ENCODE measurements at places on chromosomes 5 and 9. TPM values are rescaled to one million over a fixed set of nuclear protein-coding genes. Genes with fewer than 3 reads are reported as not detected.

DNA sequence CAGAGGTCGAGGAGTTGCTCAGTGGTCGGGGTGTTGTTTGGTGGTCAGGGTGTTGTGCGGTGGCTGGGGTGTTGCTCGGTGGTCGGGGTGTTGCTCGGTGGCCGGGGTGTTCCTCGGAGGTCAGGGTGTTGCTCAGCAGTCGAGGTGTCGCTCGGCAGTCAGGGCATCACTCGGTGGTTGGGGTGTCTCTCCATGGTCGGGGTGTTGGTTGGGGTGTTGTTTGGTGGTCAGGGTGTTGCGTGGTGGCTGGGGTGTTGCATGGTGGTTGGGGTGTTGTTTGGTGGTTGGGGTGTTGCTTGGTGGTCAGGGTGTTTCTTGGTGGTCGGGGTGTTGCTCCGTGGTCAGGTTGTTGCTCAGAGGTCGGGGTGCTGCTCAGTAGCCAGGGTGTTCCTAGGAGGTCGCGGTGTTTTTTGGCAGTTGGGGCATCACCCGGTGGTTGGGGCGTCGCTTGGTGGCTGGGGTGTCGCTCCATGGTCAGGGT lies 11.0 kb upstream of the GPSM1 start:
- no peak for DNase-seq

GRCh38 chr5:160537940-160538339 lies 116.3 kb downstream of the PTTG1 start:
- DNase-seq = no peak

GRCh38 chr5:143976055-143976454 lies 164.1 kb downstream of the HMHB1 start:
- no peak for DNase-seq

GRCh38 chr5:62385131-62385530 lies 18.6 kb downstream of the DIMT1 start:
- DNase-seq = no peak

GRCh38 chr9:130868230-130868629 lies 28.4 kb downstream of the QRFP start:
- DNase-seq = no peak

DNA sequence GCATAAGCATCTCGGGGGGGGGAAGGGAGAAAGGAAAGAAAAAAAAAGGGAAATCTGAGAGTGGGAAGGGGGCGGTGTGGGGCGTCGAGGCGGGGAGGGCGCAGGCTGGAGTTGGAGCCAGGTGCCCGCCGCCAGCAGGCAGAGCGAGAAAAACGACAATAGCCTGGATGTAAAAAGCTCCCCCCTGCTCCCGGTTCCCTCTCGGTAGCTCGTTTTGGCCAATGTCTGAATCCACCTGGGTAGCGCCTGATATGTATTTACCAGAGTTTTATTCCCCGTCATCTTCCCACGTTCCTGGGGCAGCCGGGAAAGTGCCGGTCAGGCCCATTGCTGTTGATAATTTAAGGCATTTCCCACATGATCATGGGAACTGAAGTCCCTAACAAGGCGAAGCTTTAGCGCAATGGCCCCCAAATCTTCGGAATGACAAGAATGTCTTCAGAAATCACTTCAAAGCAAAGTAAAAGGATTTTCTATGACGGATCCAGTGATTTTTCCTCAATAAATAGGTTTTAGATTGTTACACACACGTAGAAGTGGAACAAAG lies 3.0 kb upstream of the OTP start:
- DNase-seq = no peak

DNA sequence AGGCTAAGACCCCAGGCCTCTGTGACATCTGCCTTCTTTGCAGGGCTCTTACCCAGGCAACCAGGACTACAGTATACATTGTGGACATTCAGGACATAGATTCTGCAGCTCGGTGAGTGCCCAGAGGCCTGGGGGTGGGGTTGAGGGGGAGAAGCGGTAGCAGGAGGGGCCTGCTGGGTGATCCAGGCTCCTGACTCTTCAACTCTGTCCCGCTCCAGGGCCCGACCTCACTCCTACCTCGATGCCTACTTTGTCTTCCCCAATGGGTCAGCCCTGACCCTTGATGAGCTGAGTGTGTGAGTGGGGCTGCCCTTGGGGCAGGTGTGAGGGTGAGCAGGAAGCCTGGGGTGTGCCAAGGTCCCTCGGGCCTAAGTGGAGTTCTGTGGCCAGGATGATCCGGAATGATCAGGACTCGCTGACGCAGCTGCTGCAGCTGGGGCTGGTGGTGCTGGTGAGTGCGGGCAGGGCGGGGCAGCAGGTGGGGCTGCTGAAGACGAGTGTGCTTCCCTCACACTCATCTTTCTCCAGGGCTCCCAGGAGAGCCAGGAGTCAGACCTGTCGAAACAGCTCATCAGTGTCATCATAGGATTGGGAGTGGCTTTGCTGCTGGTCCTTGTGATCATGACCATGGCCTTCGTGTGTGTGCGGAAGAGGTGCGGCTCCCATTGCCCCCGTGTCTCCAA lies 19.8 kb downstream of the GPRIN1 start:
- no peak for DNase-seq

GRCh38 chr9:109319626-109320241 lies 1.1 kb downstream of the EPB41L4B start:
- DNase-seq = no peak

DNA sequence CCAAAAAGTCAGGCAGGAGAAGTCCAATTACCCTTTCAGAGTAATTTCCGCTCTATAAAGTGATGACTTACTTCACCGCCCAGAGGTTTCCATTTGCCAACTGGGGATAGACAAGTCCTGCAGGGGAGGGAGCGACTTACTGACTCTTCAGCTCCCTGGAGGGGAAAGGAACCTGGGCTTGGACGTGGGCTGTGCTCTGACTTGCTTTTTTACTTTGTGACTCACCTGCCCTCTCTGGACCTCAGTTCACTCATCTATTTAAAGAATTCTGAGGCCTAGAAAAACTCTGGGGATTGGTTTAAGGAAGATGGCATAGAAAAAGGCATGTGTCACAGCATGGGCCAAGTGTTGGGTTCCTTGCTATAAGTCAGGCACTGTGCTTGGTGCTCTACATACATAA lies 180.4 kb upstream of the TRIM32 start:
- DNase-seq = no peak

- DNase-seq = peak; percentile 46
Measured at GRCh38 chr5:93574491-93575305, 6.3 kb downstream of the NR2F1-AS1 start.

GRCh38 chr5:166712447-166713185 lies 1578.8 kb upstream of the WWC1 start:
- no peak for DNase-seq

- no peak for DNase-seq
Measured at GRCh38 chr5:173786286-173787187, 101.6 kb upstream of the CPEB4 start.

- peak; percentile 57 for DNase-seq
Measured at GRCh38 chr5:97098922-97099321, 43.5 kb downstream of the LIX1 start.

DNA sequence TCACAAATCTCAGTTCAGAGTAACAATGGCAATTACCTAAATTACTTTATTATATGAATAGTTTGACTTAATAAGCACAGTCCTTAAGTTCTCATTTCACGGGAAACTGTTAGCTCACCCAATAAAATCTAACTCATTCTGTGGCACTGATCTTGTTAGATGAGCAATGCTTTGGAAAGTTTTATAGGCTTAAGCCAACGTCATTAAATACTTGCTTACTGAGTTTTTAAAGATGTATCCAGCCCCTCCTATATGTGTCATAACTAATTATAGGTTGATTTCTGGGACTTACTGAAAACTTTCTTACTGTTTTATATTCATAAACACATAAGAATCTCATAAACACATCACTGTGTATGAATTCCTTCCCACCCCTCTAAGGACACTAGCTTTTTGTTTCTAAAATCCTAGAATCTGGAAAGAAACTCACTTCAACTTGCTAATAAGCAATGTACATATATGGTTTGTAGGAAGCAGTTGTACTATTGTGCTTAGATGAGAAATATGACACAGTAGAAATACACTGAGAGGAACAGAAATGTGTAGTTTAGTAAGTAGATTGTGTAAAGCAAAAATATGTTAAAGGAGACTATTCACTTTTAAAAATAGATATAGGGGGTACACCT lies 14.1 kb upstream of the MARCOL start:
- no peak for DNase-seq

- DNase-seq = no peak
Measured at GRCh38 chr9:132319421-132320110, 35.2 kb downstream of the SETX start.

DNA sequence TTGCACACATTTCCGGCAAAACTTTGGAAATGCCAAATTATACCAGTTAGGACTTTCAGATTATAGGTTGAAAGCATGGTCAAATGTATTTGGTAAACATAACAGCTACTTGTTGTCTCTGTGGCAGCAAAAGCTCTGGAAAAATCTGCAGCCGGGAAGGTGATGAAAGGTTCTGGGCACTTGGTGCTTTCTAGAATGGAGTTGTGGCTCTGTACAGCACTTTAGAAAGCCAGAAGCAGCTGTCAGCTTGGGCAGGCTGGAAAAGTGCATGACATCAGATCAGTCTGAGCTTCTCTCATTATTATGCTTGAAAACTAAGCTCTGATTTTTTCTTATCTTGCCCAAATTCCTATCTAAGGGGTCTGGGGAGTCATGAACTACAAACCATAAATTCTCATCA lies 118.6 kb upstream of the MAST4 start:
- no peak for DNase-seq

The HRCT1 gene
- 0.30 TPM for polyA plus RNA-seq

The UBLCP1 gene
- 53.3 TPM for polyA plus RNA-seq

The LHX6 gene
- polyA plus RNA-seq = 3.5 TPM

The IFNA13 gene
- not detected for polyA plus RNA-seq

The UBE2QL1 gene
- polyA plus RNA-seq = 0.70 TPM

The LCN1 gene
- not detected for polyA plus RNA-seq

The TMED7 gene
- polyA plus RNA-seq = 98.9 TPM

Measured in left kidney (tissue), 8 donors.